ENCODE measurements at places on chromosomes 1 and 21.

GRCh38 chr1:231727171-231727570 lies 100.6 kb downstream of the DISC1 start:
- DNase-seq, result no peak

GRCh38 chr1:244164511-244164890 lies 113.4 kb downstream of the ZBTB18 start:
- no peak for DNase-seq

GRCh38 chr1:112460615-112461014 lies 48.1 kb upstream of the WNT2B start:
- no peak for DNase-seq

DNA sequence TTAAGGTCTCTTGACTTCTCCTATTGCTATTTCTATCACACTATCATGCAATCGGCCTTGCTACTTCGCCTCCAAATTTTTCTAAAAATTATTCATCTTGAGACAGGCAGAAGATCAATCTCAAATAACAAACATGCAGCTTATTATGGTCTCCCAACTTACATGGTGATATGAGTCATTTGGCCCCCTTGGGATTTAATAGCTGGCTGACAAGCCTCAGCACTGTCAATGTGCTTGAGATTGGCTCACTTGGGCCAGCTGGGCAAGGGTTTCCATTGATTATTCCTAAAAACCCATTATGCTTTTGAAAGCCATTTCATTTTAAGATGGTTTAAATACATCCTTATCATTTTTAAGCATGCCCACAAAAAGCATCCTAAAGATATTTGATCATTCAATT lies 224.5 kb upstream of the NFIA start:
- DNase-seq, result no peak

DNA sequence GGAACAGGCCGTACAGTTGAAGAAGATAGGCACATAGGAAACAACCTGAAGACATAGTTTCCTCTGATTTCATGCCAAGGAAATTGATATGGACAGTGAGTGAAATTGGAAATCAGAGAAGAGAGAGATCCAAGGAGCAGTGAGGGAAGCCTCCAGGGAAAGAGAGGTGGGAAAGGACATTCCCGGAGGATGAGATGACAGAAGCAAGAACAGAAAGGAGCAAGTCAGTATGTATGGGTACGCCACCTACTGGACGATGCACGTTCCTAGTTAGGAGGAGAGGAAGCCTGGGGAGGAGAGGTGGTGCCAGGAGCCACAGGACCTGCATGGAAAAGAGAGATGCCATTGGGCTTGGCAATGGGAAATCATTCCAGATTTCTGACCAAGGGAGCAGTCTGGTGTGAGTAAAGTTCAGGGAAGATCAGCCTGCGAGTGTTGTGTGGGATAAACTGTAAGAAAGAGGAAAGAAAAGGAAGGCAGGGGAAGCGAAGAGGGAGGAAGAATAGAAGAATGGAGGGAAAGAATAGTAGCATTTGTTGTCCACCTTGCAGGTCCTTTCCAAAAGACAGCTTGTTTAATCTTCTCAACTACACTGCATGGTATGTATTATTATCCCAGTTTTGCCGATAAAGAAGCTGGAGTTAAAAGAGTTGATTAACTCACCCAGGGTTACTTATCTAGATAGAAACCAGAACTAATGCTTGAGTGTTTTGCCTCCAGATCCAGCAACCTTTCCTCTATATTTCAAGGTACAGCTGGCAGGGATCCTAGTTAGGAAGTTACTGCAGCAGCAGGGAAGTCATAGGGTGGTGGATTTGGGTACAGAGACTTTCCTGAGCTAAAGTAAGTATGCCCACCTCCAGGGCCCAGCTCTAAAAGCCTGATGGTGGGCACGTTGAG lies 27.4 kb downstream of the C1orf116 start:
- DNase-seq, result peak; percentile 30

DNA sequence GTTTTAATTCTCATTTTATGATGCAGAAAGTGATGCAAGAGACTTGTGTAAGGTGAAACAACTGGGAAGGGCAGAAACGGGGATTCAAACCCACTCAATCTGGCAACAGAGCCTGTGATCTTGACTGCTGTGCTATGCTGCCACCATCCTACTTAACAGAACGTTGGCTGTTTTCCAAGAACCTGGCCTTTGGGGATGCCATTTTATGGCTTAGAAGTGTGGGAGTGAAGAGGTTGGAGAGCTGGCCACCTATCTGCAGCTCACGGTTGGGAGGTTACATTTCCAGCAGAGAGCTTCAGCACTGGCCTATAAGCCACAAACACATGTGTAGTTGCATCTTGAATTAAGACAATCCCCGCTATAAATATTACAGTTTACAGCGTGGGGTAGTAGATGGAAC lies 235.3 kb downstream of the PRDM2 start:
- no peak for DNase-seq

GRCh38 chr1:84502927-84503326 lies 3.3 kb upstream of the SPATA1 start:
- no peak for DNase-seq

- no peak for DNase-seq
These were observed at the start of gene L1TD1 for GRCh38 chr1:62194651-62195544. Gene L1TD1 (plus strand): TSS chr1:62194849. CDS start chr1:62206629, 11,780 bp downstream.

GRCh38 chr1:194929357-194929756 lies 1678.9 kb downstream of the KCNT2 start:
- DNase-seq, result no peak

DNA sequence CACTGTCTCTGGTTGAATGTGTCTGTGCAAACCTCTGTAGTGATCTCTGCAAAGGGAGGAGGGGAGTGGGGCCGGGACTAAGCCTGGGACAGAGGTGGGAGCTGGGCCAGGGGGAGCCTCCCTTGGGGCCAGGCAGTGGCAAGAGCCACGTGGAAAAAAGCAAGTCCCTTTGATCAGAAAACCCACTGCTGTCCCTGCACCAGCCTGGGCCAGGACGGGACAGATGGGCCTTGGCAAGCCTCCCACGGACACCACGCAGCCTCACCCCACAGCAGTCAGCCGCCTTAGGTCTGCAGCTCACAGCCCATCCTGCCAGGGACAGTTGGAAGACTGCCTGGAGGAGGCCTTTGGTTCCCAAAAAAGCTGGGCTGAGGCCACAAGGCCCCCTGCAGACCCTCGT lies 11.7 kb upstream of the TRAPPC10 start:
- no peak for DNase-seq

DNA sequence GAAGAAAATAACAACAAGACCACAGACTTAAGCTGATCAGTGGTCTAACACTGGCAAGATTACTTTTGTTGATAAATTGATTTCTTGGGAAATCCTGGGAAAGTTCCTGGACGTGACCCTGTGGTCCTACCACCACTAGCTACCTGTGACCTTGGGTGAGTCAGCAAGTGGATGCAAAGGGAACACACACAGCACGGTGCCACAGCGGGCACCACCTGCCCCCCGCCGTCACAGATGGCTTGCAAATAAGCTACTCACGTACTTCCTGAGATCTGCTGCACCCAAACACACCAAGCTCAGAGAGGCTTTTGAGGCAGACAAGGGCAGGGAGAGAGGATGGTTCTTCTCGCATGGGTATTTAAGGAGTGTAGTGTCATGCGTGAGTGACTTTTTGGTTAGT lies 12.7 kb downstream of the CFAP298 start:
- DNase-seq, result no peak

GRCh38 chr1:210378736-210379135 lies 50.0 kb downstream of the HHAT start:
- DNase-seq, result no peak

DNA sequence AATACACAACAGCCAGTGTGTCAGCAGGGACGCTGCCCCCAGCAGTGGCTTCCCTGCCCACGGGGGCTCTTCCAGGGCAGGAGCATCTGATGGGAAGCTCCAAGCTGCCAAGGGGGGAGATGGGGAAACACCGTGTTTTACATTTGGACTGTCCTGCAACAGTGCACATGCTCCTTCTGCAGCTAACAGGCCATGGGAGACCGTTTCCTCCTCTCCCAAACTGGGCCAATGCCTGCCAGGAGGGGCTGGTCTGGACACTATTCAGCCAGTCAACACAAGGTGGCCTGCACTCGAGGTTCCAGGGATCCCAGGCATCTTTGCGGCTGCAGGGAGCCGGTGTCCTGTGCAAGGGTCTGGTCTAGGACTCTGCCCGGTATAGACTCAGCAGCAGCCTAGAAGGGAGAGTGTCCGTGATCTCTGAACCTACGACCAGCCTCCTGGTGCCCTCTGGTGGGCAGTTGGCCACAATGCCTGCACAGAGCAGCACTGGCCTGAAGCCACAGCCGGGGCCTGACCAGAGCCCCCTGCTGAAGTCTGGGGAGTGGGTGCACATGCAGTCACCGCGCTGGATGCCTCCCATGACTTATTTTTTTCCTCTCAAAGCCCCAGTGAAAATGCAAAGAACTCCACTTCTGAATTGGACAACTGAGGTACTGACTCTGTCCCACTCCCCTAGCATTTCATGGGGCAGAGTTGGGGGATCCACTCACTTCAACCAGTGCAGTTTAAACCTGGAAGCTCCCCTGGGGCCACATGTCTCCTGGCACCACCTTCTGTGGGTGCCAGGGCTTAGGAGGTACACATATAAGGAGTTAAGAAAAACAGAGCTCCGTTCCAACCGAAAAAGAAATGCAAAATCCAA lies 33.3 kb downstream of the RCC2 start:
- peak; percentile 14 for DNase-seq

- DNase-seq, result no peak
These were observed 24.2 kb upstream of the IVNS1ABP start for GRCh38 chr1:185341196-185341781.

All from Jurkat, Clone E6-1 (cell line).